Hair follicular keratinocyte (primary cell): ENCODE measurements at places on chromosomes 1 and 21. TPM values are rescaled to one million over a fixed set of nuclear protein-coding genes. Genes with fewer than 3 reads are reported as not detected.

The EVA1C gene
- 8.4 and 21.5 TPM in 2 replicates for total RNA-seq

The KRTAP19-1 gene
- not detected in 2 replicates for total RNA-seq

The OR6K3 gene
- not detected in 2 replicates for total RNA-seq

The CR1 gene
- total RNA-seq, result not detected in 2 replicates

The EPHA10 gene
- total RNA-seq, result not detected in 2 replicates

The TNFRSF14 gene
- total RNA-seq, result 10.3 and 15.1 TPM in 2 replicates

The LEMD1 gene
- total RNA-seq, result 2.1 and 7.1 TPM in 2 replicates

The MNDA gene
- total RNA-seq, result not detected in 2 replicates

The GREM2 gene
- total RNA-seq, result not detected in 2 replicates

The DMRTA2 gene
- total RNA-seq, result not detected in 2 replicates

The CTSS gene
- total RNA-seq, result 3.0 and 3.9 TPM in 2 replicates

The C1orf105 gene
- not detected in 2 replicates for total RNA-seq

The CDC20 gene
- total RNA-seq, result 63.1 and 277 TPM in 2 replicates

The MROH9 gene
- total RNA-seq, result not detected in 2 replicates

The DRAXIN gene
- total RNA-seq, result not detected in 2 replicates

The POMGNT1 gene
- total RNA-seq, result 97.0 and 112 TPM in 2 replicates

The NPR1 gene
- 0.08 TPM in 1 of 2 replicates, not detected in the other for total RNA-seq

The FCAMR gene
- not detected in 2 replicates for total RNA-seq

The TMEM63A gene
- 7.6 and 11.7 TPM in 2 replicates for total RNA-seq

The MPZ gene
- 0.61 and 0.86 TPM in 2 replicates for total RNA-seq

The CALML6 gene
- not detected in 2 replicates for total RNA-seq

The MPL gene
- total RNA-seq, result 0.08 and 0.34 TPM in 2 replicates

The RGS2 gene
- 7.2 and 7.3 TPM in 2 replicates for total RNA-seq

The RASSF5 gene
- 1.5 and 3.0 TPM in 2 replicates for total RNA-seq

The LSM10 gene
- 28.5 and 36.3 TPM in 2 replicates for total RNA-seq

The FCRLB gene
- 0.78 and 2.3 TPM in 2 replicates for total RNA-seq
